ENCODE measurements at places on chromosomes 7 and 10.

DNA sequence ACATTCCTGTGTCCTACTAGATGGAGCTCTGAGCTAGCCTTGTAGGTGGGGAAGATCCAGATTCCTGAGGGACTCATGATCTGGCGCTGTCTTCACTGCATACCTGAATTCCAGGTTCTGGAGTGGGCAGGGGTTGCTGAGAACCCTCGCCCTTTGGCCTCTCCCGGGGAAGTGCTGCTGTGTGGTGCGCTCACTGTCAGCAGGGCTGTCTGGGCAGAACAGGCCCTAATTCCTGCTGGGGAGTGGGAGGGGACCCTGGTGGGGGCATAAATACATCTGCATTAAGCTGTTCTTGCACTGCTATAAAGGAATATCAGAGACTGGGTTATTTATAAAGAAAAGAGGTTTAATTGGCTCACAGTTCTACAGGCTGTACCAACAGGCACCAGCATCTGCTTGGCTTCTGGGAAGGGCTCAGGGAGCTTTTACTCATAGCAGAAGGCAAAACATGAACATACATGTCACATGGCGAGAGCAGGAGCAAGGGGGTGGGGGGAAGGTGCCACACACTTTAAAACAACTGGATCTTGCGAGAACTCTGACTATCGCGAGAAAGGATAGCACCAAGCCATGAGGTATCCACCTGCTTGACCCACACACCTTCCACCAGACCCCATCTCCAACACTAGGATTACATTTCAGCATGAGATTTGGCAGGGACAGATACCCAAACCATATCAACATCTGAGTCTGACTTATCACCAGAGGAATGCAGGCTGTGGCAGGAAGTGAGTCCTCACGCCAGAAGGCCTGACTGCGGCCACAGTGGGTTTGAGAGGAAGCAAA is 115.0 kb downstream of the ADCY1 start:
- peak; percentile 92 for DNase-seq

DNA sequence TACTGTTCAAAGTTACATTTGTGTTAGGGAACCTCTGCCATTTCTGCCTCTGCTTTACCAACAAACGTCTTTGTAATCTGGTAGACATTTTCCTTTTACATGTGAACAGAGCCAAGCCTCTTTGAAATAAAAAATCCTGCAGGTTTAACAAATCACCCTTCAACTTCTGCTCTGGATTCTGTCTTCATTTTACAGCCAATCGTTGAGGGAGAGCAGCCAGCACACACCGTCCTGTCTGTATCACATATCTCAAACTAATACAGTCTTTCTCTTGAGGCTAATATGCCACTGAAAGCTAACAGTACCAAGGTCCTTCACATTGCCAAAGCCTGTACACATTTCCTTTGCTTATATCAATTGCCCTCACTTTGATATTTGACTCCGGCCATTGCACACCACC is 468.6 kb upstream of the TEX47 start:
- DNase-seq = no peak

DNA sequence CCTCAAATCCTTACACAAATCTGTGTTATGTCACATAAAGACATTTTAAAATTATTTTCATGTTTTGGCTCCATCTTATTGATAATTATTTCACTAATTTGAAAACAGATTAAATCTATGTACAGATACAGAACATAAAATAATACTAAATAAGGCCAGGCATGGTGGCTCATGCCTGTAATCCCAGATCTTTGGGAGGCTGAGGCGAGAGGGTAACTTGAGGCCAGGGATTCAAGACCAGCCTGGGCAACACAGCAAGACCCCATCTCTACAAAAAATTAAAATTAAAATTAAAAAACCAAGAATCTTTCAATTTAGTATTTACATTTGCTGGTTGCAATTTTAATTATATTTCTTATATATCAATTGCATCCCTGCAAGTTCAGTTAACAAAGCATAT is 246.4 kb upstream of the MKLN1 start:
- DNase-seq = no peak

DNA sequence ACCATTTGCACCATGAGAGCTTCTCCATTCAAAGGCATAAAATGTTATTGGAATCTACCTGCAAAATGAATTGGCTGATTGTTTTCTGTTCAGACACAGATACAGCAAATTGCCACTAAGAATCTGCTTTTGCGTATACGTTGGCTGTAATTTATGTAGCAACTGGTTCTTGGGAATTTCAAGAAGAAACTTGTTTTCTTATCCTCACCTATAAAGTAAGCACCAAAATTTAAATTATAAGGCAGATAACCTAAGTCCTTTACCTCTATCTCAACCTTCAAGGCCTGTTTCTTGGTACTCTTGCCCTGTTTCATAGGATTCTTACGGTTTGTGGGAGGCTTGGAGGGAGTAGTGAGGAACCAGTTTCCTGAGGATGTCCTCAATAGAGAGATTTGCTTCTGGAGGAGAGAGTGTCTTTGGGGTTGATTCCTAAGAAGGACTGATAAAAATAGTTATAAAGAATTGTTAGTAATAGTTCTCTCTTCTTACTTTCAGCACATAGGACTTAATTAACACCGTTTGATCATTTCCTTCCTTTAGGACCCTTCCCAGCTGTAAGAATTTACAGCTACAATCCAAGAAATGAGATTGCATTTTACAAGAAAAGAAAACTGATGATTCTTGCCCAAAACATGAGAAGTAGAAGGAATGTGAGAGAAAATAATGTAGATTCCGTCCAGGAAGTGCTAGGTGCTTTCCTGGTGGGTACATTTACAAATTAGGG is 2.0 kb downstream of the STAMBPL1 start:
- DNase-seq = no peak

DNA sequence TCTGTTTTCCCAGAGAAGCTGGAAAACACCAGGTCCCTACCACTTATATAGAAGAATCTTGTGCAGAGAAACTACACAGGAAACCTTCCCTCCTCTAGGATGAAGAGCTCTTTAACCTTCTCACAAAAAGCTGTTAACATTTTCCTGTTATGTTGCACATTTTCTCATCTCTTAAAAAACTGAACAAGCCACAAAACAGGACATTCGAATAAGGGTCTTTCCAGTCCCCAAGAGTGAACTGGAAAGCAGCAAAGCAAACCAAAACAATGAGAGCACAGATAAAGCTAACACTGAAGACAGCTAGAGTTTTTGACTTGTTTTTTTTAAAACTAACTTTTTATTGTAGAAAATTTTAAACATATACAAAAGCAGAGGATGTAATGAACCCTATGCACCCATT is 82.7 kb downstream of the RNF216 start:
- DNase-seq = no peak

- peak; percentile 47 for DNase-seq
These were observed at the start of gene PRKAG2 for GRCh38 chr7:151876899-151877777. PRKAG2 (minus strand) TSS chr7:151877115; CDS start chr7:151876620, 495 bp downstream.

GRCh38 chr10:98309366-98310355 is 41.7 kb upstream of the LOXL4 start:
- peak; percentile 72 for DNase-seq

DNA sequence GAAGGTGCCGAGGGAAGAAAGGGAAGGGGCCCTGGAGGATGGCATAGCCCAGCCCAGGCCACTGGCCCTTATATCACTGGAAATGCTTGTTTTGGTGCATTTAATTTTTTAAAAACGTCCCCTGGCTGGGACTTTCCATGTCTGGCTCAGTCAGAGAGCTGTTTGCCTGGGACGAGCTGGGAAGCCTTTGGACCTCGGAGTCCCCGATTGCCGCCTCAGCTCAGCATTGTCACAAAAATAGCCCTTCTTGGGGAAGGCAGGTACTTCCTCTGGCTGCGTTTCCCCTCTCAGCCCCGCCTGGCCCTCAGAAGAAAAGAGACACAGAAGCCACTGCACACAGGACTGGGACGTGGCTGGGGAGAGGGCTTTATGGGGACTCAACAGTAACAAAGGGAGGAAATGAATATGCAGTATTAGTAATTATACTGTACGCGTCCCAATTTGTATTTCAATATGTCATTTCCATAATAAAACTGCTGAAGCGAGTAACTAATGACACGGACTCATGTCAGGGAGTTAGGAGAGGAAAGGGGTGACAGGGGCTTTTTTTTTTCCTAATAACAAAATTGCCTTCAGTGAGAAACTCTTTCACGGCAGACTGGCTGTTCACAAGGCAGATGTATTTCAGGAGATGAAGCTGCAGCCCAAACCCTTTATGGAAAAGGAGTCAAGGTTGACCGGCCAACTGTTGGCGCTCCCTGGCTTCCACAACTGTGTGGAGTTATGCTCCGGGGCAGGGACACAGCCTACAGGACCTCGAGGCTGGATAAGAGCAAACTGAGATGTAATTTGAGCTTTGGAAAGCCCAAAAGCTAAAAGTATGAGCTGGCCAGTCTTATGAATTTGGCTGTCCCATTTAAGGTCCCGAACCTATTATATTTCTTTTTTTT is 31.0 kb upstream of the MXI1 start:
- DNase-seq = no peak

- no peak for DNase-seq
These were observed 242.2 kb downstream of the MALRD1 start for GRCh38 chr10:19290770-19291169.

DNA sequence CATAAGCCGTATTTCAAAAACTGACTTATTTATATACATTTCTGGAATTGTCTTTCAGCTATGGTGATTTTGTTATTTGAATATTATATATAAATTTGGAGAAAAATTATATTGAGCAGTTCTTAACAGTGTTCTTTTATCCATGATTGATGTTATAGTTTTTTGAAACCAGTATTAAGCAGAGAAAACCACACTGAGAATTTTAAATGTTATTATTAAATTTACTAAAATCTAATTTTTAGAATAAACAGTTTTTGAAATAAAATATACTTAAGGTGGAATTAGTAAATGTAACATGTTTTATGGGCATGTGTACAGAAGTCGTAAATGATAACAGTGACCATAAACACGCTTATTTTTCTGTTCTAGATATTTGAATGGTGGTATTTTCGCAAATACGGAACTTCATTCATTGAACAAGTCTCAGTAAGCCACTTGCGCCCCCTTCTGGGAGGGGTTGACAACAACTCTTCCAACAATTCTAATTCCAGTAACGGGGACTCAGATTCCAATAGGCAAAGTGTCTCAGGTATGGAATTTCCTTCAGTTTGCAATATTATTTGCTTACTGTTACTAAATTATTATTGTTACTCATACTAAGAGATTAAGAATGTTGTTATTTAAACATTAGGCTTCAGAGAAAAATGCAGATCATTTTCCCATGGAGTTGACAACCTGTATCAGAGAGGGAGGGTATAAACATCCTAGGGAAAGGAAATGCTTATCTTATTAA is 166.1 kb downstream of the ST7 start:
- DNase-seq = no peak

- no peak for DNase-seq
These were observed 734 bp downstream of the PTPN12 start for GRCh38 chr7:77537778-77538280.

GRCh38 chr7:155741082-155741481 is 71.2 kb downstream of the SHH start:
- no peak for DNase-seq

- no peak for DNase-seq
These were observed 2.1 kb upstream of the XRCC2 start for GRCh38 chr7:152677808-152678670.

GRCh38 chr7:125412890-125413665 is 483.5 kb upstream of the POT1 start:
- DNase-seq = no peak

GRCh38 chr10:24894728-24895127 is 57.7 kb downstream of the PRTFDC1 start:
- no peak for DNase-seq

DNA sequence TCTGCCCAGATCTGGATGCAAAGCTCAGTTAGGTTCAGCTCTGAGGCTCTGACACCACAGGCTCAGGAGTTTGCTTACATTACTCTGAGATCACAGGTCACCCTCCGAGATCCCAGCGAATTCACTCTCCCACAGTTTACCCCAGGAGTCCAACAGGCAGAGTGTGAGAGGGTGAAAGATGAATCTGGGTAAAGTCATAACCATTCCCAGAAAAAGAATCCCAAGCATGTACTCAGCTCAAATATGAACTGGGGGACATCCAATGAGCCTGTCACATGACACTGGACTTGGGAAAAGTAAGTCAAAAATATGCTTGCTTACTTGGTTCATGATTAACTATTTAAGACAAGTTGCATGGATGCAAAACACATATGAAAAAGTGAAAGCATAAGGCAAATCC is 110.3 kb upstream of the ARID5B start:
- no peak for DNase-seq

DNA sequence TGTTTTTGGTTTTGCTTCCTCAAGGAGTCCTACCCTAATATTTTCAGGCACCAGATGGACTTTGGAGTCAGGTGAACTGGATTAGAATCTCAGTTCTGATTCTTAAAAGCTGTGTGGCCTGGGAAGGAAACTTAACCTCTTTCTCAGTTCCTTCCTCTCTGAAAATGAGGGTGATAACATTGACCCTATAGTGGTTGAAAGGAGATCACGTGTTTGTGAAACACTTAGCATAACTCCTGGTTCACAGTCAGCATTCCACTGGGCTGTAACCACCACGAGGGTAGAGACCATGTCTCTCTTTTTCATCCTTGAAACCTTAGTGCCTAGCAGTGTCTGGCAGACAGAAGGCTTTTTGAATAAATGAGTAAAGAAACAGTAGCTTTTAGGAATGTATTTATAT is 16.7 kb downstream of the LSMEM1 start:
- no peak for DNase-seq

DNA sequence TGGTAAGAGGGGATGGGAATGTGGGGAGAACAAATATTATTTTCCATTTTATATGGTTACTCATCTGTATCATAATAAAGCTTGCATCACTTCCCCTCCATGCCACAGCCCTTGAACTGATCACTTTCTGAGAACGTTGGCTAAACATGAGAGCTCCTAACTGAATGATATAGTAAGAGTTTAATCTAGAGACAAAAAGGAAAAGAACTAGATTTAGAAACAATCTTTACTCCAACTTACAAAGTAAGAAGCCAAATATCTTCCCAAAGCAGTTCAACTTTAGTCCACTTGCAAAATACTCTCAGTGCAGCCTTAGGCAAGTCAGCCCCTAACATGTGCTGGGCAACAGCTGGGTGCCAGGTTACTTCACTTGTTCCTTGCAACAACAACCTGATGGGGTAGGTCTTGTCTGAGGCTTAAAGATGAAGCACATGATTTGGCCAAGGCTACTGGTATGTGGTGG is 20.3 kb downstream of the SMURF1 start:
- no peak for DNase-seq

DNA sequence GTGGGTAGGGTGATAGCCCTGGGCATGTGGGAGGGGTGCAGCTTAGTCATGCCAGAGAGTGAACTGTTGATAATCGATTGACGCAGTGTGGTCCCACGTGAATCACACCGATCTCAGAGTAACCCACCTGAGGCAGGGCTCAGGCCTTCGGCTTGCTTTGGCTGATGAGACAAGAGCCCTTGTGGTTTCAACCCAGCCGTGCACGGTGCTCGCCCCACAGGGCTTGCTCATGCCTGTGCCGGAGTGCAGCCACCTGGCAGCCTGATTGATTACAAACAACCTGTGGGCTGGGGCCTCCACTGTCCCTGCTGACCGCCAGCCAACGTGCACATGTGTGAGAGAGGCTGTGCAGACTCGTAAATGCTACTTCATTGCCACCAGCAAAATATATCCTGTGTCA is 144.9 kb upstream of the ADARB2 start:
- no peak for DNase-seq

GRCh38 chr7:148782757-148783456 is 84.2 kb downstream of the CUL1 start:
- DNase-seq = no peak

Measured in H54 (cell line).